ENCODE measurements at places on chromosomes 2 and 18. TPM values are rescaled to one million over a fixed set of nuclear protein-coding genes. Genes with fewer than 3 reads are reported as not detected.
A peak's percentile ranks its signal among the peaks of the same experiment; 100 is the strongest.

GRCh38 chr2:220744861-220745260, 827.2 kb downstream of the EPHA4 start:
- no peaks in the 10 kb centered on the region for H3K4me1 ChIP-seq
- no peak overlapping the region for H3K27ac ChIP-seq
- no peaks in the 10 kb centered on the region for H3K27me3 ChIP-seq
- H3K4me3 ChIP-seq, result no peak overlapping the region
- peak; percentile 16 for DNase-seq

- H3K4me3 ChIP-seq, result no peak overlapping the region
- no peaks in the 10 kb centered on the region for H3K4me1 ChIP-seq
- no peaks in the 10 kb centered on the region for H3K36me3 ChIP-seq
- peak overlapping the region; percentile 58 for H3K27ac ChIP-seq
Observed at GRCh38 chr2:197256021-197256420, 54.6 kb downstream of the ANKRD44 start.

Gene LRRC30
- total RNA-seq, result not detected

Gene TUBA3E
- not detected for total RNA-seq

GRCh38 chr2:31070339-31071125, 67.7 kb downstream of the GALNT14 start:
- no peak for DNase-seq
- H3K36me3 ChIP-seq, result no peaks in the 10 kb centered on the region

- no peak overlapping the region for H3K4me3 ChIP-seq
- peaks cover 22% of the 10 kb centered on the region for H3K4me1 ChIP-seq
- peak overlapping the region; percentile 48 for H3K27ac ChIP-seq
- DNase-seq, result no peak
- no peaks in the 10 kb centered on the region for H3K36me3 ChIP-seq
Observed at GRCh38 chr2:66431274-66431642, 3.7 kb upstream of the MEIS1 start.

DNA sequence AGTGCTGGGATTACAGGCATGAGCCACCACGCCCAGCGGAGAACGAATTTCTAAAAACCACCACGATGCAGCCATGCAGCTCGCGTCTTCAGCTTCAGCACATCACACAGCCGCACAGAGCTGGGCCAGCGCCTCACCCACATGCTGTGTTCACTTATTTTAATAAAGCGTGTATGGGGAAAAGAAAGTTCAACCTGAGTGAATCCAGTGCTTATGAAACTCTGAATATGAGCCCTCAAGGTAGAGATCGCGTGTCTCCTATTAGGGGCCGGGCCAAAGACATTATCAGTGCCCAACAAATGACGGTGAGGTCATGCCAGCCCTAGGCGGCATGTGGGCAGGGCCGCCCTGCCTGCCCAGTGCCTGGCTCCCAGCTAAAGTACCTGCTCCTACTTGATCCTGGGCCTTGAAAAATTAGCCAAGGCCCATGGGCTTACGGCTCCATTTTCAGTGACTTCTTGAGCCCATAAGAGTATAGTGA, 44.3 kb downstream of the SPRED2 start:
- H3K27ac ChIP-seq, result no peak overlapping the region
- no peak overlapping the region for H3K4me3 ChIP-seq
- no peaks in the 10 kb centered on the region for H3K36me3 ChIP-seq
- no peak for DNase-seq
- H3K4me1 ChIP-seq, result peaks cover 24% of the 10 kb centered on the region

Gene LANCL1
- 60.9 TPM for total RNA-seq

Gene ITGB1BP1
- 35.7 TPM for total RNA-seq

Gene RNF152
- 10.8 TPM for total RNA-seq

- H3K4me3 ChIP-seq, result no peak overlapping the region
- no peaks in the 10 kb centered on the region for H3K27me3 ChIP-seq
- no peaks in the 10 kb centered on the region for H3K4me1 ChIP-seq
- no peak for DNase-seq
- H3K36me3 ChIP-seq, result no peaks in the 10 kb centered on the region
Observed at GRCh38 chr18:14189858-14190257, 57.6 kb upstream of the ZNF519 start.

- no peak overlapping the region for H3K4me3 ChIP-seq
- no peaks in the 10 kb centered on the region for H3K4me1 ChIP-seq
- H3K27ac ChIP-seq, result no peak overlapping the region
- no peaks in the 10 kb centered on the region for H3K27me3 ChIP-seq
- no peak for DNase-seq
Observed at GRCh38 chr2:97673182-97673914, 3.8 kb downstream of the C2orf92 start.

Gene OTOS
- not detected for total RNA-seq

GRCh38 chr2:151853070-151853758, 25.0 kb upstream of the ARL5A start:
- no peaks in the 10 kb centered on the region for H3K27me3 ChIP-seq
- H3K36me3 ChIP-seq, result no peaks in the 10 kb centered on the region
- H3K27ac ChIP-seq, result no peak overlapping the region
- H3K4me3 ChIP-seq, result no peak overlapping the region
- H3K4me1 ChIP-seq, result peaks cover 4% of the 10 kb centered on the region

- no peaks in the 10 kb centered on the region for H3K36me3 ChIP-seq
- H3K27ac ChIP-seq, result no peak overlapping the region
- H3K4me1 ChIP-seq, result no peaks in the 10 kb centered on the region
- no peak overlapping the region for H3K4me3 ChIP-seq
- DNase-seq, result no peak
Observed at GRCh38 chr2:110858135-110858725, 125.9 kb downstream of the ACOXL start.

DNA sequence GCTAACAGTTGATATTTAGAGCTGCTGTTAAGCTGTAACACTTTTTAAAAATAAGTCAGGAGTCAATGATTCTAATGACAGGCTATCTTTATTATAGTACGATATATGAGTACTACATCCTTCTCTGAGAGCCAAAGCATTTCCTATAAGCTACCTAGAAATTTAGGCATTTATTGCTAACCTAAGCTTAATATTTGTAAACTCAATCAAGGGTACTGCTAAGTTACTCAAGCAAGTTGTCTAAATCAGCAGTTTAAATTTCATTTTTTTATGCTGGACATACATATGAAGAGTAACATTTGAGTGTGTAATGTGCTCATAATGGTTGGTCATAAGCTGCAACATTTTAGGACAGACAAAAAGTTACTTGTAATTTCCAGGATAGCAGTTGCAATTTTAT, 1576.5 kb upstream of the NXPH2 start:
- DNase-seq, result no peak
- H3K4me1 ChIP-seq, result no peaks in the 10 kb centered on the region
- H3K4me3 ChIP-seq, result no peak overlapping the region
- no peaks in the 10 kb centered on the region for H3K27me3 ChIP-seq
- H3K27ac ChIP-seq, result no peak overlapping the region

- DNase-seq, result peak; percentile 16
- H3K36me3 ChIP-seq, result no peaks in the 10 kb centered on the region
- H3K27me3 ChIP-seq, result no peaks in the 10 kb centered on the region
- no peaks in the 10 kb centered on the region for H3K4me1 ChIP-seq
- no peak overlapping the region for H3K27ac ChIP-seq
Observed at GRCh38 chr2:10500601-10501361, 52.7 kb upstream of the ODC1 start.

DNA sequence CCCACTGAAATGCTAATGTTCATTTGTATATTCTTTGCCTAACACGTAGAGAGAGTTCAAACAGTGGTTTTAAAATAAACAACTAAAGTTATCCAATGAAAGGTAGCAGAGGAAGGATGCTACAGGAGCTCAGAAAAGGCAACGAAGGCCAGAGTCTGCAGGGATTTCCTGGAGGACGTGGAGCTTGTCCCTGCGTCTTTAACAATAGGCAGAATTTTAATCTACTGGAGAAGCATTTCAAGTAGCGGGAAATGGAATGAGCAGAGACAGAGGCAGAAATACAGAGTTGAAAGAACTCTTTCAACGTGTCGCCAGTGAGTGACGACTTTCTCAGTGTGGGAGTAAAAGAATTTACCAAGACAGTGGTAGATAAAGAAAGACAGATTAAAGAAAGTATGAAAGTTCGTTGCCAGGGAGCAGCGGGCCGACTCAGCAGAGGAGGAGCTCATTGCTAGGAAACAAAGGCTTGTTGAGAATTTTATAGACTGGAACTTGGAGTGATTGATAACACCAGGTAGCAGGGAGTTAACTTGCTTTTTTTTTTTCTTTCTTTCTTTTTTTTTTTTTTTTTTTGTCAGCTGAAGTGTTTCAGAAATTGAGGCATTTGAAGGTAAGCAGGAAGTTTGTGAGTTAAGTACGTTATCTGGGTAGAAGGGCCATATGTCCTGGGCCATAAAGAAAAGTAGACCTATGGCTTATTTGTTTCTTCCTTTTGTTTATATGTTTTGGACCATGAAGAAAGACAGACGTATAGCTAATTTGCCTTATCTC, 625 bp upstream of the NBAS start:
- H3K36me3 ChIP-seq, result no peaks in the 10 kb centered on the region
- H3K4me3 ChIP-seq, result peak overlapping the region; percentile 98
- no peaks in the 10 kb centered on the region for H3K27me3 ChIP-seq
- H3K4me1 ChIP-seq, result peaks cover 30% of the 10 kb centered on the region
- peak overlapping the region; percentile 82 for H3K27ac ChIP-seq

Gene FNDC4
- total RNA-seq, result 181 TPM

- no peaks in the 10 kb centered on the region for H3K36me3 ChIP-seq
- no peaks in the 10 kb centered on the region for H3K27me3 ChIP-seq
- H3K4me1 ChIP-seq, result no peaks in the 10 kb centered on the region
- H3K27ac ChIP-seq, result no peak overlapping the region
- no peak for DNase-seq
Observed at GRCh38 chr18:37598966-37599896, 33.6 kb upstream of the CELF4 start.

DNA sequence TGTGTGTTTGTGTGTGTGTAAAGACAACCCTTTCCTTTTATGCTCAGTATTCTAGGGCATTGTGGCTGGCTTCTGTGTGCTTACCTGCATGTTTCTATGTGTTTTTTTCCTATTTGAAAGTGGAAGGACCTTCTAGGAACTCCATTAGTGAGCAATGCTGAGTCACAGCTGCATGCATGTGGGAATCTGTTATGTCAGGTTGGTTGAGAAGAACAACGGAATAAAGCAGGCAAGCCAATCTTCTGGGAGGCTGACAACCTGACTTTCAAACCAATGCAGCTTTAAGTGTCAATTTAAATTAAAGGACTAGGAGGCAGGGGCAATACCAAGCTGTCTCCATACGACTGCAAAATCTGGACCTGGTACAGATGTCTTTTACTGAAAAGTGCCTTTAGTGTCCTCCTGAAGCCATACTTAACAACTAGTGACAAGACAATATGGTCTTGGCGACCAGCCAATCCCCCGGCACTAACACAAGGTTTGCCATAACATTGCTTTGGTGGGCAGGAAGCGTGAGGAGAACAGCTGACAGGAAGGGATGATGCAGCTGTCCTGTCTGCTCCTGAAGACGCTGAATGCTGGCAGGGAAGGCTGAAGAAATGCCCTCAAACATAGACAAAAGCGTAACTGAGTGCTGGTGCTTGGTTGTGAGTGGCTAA, 514.7 kb upstream of the CDH7 start:
- peaks cover 5% of the 10 kb centered on the region for H3K4me1 ChIP-seq
- no peaks in the 10 kb centered on the region for H3K36me3 ChIP-seq
- peak; percentile 60 for DNase-seq
- no peak overlapping the region for H3K4me3 ChIP-seq

Gene SIX2
- 0.20 TPM for total RNA-seq

GRCh38 chr2:207883002-207883780, 113.5 kb upstream of the FZD5 start:
- H3K36me3 ChIP-seq, result no peaks in the 10 kb centered on the region
- no peak for DNase-seq
- H3K27ac ChIP-seq, result no peak overlapping the region
- no peaks in the 10 kb centered on the region for H3K27me3 ChIP-seq

- H3K4me1 ChIP-seq, result no peaks in the 10 kb centered on the region
- no peak for DNase-seq
- H3K4me3 ChIP-seq, result no peak overlapping the region
- no peak overlapping the region for H3K27ac ChIP-seq
- H3K27me3 ChIP-seq, result no peaks in the 10 kb centered on the region
Observed at GRCh38 chr2:117068371-117068770, 746.1 kb upstream of the DDX18 start.

DNA sequence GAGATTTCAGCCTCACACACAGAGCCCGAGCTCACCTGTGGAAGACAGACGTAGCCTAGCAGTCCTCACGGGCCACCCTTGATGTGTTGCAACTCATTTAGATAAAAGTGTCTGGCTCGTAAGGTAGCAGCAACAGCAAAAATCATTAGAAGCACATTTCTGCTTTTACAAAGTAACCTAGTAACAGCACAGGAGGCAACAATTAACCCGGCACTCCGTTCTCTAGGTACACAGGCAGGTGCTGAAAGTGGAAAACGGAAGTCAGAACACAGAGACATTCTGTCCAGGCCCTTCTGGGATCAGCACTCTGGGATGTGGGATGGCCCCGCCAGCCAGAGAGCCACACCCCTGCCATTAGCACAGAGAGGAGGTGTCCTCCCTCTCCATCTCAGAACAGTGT, 99.3 kb downstream of the KLHL29 start:
- no peaks in the 10 kb centered on the region for H3K27me3 ChIP-seq
- no peak overlapping the region for H3K27ac ChIP-seq
- DNase-seq, result no peak
- H3K4me3 ChIP-seq, result no peak overlapping the region
- no peaks in the 10 kb centered on the region for H3K36me3 ChIP-seq
- H3K4me1 ChIP-seq, result peaks cover 37% of the 10 kb centered on the region

DNA sequence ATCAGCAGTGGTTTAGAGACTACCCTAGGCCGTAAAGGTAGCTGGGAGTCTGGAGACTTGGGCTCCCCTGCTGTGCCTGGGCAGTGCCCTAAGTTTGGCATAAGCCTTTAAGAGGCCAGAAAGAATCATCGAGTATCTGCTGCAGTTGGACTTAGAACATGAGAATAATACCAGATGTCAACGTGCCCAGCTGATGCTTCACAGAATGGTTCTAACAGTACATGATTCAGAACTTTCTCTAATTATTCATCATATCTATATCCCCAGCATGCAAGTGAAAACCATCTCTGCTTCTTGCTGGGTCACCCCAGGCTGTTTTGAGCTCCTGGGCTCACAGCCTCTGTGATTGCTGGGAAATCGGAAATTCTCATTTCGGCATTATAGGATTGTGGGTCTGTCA, 118.1 kb downstream of the NCK2 start:
- no peak for DNase-seq
- no peak overlapping the region for H3K27ac ChIP-seq
- H3K4me3 ChIP-seq, result no peak overlapping the region
- H3K27me3 ChIP-seq, result no peaks in the 10 kb centered on the region

Gene KRTCAP3
- total RNA-seq, result 4.6 TPM

DNA sequence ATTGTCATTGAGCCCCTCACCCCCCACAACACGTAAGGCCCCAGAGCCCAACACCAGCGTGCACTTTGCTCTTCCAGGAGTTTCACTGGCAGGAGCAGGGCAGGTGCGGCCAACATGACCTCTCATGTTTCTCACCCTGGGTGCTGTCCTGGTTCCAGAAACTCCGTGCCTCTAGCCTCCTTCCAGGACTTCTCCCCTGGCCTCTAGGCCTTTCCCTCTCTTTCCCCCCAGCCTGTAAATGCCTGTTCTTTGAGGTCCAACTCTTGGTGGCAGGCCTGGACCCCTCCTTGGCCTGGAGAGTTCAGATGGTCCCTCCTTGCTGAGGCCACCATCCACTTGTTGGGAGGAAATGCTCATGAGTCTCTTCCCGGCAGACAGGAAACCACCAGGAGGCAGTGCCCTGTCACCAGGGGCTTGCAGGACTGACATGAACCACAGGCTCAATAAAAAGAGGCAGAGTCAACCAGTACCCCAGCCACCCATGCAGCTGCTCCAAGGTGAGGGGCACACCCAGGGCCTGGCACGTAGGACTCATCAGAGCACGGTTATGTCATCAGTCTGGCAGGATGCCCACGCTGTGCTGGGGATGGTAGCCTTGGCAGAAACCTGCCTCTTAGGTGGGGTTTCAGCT, 1.5 kb downstream of the MALL start:
- no peak overlapping the region for H3K27ac ChIP-seq
- no peaks in the 10 kb centered on the region for H3K36me3 ChIP-seq
- peaks cover 32% of the 10 kb centered on the region for H3K27me3 ChIP-seq
- H3K4me3 ChIP-seq, result no peak overlapping the region

Gene HDLBP
- total RNA-seq, result 648 TPM
